Smooth muscle cell of the coronary artery (primary cell): ENCODE measurements at places on chromosomes 16 and 17. TPM values are rescaled to one million over a fixed set of nuclear protein-coding genes. Genes with fewer than 3 reads are reported as not detected.

NOG gene
- total RNA-seq: 0.23 TPM in 1 of 2 replicates, not detected in the other

TMEM204 gene
- 19.0 and 45.4 TPM in 2 replicates for total RNA-seq

CNOT1 gene
- 104 and 118 TPM in 2 replicates for total RNA-seq

KCNJ18 gene
- total RNA-seq: not detected in 2 replicates

DBF4B gene
- 1.5 and 2.3 TPM in 2 replicates for total RNA-seq

PPP1R27 gene
- 0.15 TPM in 1 of 2 replicates, not detected in the other for total RNA-seq

UNC45B gene
- total RNA-seq: not detected in 2 replicates

GDPD3 gene
- total RNA-seq: 0.60 and 4.4 TPM in 2 replicates

IGSF6 gene
- total RNA-seq: not detected in 2 replicates

CDH1 gene
- 0.15 TPM in 1 of 2 replicates, not detected in the other for total RNA-seq

KRT14 gene
- total RNA-seq: 0.23 TPM in 1 of 2 replicates, not detected in the other

GPR179 gene
- not detected in 2 replicates for total RNA-seq

PRSS27 gene
- total RNA-seq: 0.23 and 0.70 TPM in 2 replicates

SLC12A3 gene
- total RNA-seq: under 0.01 TPM in 1 of 2 replicates, not detected in the other

CAPN15 gene
- total RNA-seq: 12.8 and 17.1 TPM in 2 replicates

CARD14 gene
- total RNA-seq: under 0.01 and 0.12 TPM in 2 replicates

PRSS33 gene
- not detected in 2 replicates for total RNA-seq

PLEKHM1 gene
- total RNA-seq: 10.4 and 41.9 TPM in 2 replicates

TAC4 gene
- not detected in 2 replicates for total RNA-seq

MYL11 gene
- not detected in 2 replicates for total RNA-seq
